Right renal pelvis (tissue), 4 donors: ENCODE measurements at places on chromosomes 1 and 21.
A peak's percentile ranks its signal among the peaks of the same experiment; 100 is the strongest.

- no peak for DNase-seq
These were observed 7.5 kb upstream of the C2CD2 start for GRCh38 chr21:41961282-41961701.

DNA sequence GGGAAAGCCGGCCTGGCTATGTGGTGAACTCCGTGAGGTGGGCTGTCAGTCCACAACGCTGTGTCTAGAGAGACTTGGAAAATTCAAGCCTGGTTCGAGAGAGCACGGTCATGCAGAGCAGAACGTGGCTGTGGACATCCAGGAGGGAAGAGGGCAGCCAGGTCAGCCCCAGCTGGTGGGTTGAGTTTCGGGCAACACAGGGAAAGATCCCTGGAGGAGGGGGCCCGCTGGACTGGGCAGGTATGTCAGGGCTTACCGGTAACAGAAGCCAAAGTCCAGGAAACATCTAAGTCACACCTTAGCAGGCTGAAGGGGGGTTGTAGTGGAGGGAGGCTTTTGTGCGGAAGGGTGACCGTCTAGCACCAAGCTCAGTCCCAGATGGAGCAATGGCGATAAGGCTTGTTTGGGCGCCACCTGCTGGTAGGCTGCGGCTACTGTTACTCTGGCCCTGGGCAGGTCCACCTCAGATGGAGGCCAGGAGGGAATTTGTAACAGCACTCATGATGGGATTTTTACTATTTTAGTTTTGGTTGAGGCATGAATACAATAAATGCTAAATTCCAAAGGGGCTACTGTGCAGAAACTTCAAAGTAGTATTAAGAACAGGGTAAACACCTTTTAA, 143.3 kb upstream of the ZNF644 start:
- DNase-seq = peak; percentile 47

- no peak for DNase-seq
These were observed 17.7 kb downstream of the MTF1 start for GRCh38 chr1:37841652-37842051.

DNA sequence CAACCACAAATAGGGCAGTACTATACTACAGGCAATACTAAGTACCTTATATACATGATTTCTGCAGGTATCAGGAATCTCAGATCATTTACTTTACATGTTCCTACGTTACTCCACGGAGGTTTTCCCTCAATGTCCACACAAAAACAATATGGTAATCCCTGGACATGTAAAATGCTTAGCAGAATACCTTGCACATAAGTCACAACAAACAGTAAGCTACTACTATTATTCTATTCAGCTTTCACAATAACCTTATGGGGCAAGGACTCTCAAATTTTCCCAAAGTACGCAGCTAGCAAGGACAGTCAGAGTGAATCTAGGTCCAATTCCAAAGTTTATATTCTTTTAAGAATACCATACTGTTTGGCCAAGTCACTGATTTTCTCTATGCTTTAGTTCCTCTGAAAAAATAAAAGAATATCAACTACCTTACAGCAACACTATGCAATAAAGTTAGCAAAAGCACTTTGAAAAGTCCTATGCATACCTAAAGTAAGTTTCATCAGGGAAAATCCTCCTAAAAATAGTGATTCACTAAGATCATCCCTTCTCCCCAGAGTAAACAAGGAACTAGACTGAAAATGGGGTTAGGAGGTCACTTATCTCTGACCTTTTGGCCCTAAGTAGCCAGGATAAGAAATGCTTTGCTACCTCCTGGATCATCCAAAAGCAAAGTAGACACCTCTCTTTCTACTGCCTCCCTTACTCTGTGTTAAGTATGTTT, 67.4 kb downstream of the LUZP1 start:
- DNase-seq = no peak

DNA sequence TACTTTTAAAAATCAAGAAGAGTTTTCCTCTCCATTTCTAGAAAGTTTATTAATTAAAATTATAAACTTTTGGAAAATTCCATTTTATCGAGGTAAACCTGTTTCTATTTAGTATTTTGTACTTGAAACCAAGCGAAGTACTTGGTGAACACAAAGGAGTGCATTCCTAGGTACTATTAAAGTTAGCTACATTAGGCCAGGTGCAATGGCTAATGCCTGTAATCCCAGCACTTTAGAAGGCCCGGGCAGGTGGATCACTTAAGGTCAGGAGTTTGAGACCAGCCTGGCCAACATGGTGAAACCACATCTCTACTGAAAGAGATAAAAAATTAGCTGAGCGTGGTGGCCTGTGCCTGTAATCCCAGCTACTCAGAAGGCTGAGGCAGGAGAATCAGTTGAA, 292.2 kb downstream of the NTNG1 start:
- DNase-seq = no peak

DNA sequence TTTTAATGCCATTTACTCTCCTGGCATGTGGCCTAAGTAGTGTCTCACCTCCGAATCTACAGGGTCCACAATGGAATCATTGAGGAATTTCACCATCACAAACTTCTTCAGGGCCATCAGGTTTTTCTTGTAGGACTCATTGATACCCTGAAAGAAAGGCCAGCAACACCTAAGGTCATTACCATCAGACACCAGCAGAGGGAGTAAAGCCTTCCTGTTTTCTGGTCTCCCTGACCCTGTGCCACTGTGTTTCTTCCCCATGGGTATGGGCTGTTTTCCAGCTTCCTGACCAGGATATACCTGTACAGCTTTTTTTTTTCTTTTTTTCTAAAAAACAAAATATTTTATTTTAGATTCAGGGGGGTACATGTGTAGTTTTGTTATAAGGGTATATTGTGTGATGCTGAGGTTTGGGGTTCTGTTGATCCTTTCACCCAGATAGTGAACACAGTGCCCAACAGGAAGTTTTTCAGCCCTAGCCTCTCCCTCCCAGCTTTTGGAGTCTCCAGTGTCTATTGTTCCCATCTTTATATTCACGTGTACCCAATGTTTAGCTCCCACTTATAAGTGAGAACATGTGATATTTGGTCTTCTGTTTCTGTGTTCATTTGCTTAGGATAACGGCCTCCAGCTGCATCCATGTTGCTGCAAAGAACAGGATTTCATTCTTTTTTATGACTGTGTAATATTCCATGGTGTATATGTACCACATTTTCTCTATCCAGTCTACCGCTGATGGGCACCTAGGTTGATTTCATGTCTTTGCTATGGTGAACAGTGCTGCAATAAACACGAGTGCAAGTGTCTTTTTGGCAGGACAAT, 18.3 kb downstream of the PPT1 start:
- peak; percentile 17 for DNase-seq

DNA sequence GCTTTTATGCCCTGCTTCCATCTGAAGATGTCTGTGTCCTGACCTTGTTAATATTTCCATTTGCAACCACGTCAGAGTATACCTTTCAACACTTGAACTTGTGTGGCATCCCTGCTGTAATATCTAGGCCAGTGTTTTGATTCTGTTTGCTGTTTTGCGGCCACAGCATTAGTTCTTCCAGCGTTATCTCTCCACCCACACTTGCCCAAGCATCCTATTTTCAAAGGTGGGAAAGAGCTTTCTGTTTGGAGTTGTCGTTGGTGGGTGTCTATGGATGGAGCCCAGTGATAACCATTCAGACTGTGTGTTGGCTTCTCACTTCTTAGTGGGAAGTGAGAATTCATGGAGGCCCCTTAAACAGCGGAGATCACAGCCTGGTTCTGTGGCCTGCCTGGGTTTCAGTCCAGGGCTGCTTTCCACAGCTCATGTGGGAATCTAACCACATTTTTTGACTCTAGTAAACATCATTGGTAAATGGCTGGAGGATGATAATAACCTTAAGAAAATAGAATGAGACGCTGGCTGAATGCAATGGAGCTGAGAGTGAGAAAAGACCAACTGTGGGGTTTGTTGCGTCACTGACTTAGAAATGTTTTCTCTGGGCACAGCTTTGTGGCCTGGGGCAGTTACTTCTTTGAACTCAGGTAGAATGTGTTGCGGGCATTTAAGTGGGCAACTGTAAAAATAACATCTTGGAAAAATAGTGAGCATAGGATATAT, 7.6 kb downstream of the TENT5C start:
- DNase-seq = no peak

DNA sequence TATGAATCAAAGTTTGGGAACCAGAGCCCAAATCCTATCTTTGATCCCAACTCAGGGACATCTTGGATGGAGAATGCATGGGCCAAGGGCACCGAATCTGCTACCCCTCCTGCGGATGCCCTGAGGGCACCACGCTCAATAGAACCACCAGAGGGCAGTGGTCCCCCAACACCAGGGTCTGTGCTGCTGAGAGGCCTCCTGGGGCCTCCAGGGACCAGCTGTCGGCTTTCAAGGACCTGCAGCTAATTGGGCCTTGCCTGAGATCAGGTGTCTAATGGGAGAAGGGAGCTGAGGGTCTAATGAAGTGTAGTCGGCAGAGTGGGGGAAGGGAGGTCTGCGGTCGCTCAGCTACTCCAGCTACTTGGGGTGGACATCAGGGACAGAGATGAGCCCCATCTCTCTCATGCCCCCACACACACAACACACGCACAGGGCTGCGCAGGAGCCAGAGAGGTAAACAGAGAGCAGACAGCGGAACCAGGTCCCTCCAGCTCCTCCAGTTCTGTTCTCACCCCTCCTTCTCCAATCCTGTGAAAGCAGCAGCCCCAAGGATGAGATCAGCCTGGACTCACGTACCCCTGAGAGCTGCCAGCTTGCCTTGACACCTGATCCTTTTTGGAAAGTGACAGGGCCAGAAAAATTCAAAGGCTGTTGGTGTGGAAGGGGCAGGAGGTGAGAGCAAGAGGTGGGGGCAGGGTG, 34.9 kb upstream of the PPP1R15B start:
- peak; percentile 67 for DNase-seq

- no peak for DNase-seq
These were observed 66.4 kb upstream of the SOD1 start for GRCh38 chr21:31592963-31593560.

- no peak for DNase-seq
These were observed 17.9 kb upstream of the RAP1GAP start for GRCh38 chr1:21687081-21687529.

DNA sequence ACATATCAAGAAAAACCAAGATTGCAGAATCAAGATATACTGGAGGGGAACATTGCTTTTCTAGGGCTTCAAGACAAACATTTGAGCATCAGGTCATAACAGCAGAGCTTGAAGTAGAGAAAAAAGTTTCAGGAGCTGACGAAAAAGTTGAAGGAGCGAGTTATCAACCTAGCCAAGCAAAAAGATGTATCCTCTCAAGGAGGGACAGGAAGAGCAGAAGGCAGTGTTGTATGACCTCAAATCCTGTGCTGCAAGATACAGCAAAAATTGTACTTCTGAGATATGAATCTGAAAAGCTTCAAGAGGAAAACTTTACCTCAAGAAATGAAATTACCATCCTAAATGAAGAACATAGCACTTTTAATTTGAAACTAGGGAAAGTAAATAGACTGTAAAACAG, 153.1 kb downstream of the AK5 start:
- no peak for DNase-seq

DNA sequence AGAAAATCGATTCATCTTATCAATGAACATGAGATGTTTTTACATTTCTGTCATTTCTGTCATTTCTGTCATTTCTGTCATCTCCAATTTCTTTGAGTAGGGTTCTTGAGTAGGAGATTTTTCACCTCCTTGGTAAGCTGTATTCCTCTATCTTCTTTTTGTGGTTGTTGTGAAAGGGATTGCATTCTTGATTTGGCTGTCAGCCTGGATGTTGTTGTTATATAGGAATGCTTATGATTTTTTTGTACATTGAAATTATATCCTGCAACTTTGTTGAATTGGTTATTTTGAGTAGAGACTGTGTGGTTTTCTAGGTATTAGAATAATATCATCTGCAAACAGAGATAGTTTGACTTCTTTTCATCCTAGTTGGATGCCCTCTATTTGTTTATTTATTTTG, 1233.7 kb downstream of the PLA2G4A start:
- no peak for DNase-seq

- DNase-seq = no peak
These were observed 64.8 kb downstream of the SLX9 start for GRCh38 chr21:45004481-45005247.

DNA sequence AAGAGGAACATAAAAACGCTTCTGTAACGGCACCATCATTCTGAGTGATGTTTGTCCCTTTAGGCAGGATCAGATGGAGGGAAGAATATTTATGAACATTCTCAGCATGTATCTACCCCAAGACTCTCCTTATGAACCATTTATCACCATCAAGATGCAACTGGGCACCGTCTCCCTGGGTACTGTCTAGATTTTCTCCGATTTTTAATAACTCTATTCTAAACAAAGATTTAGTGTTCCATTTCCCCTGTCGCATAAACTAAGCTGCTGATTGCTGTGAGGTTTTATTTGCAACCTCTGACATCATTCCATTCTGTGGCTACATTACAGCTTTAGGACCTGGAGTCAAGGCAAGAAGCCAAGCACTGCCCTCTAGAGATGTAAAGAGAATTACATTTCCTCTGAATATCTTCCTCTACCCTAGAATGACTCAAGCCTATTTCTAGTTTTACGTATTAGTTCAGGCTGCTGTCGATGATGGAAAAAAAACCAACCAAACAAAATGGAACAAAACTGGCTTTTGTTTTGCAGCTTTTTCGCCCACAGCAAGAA, 130.1 kb upstream of the MAP1LC3C start:
- no peak for DNase-seq

DNA sequence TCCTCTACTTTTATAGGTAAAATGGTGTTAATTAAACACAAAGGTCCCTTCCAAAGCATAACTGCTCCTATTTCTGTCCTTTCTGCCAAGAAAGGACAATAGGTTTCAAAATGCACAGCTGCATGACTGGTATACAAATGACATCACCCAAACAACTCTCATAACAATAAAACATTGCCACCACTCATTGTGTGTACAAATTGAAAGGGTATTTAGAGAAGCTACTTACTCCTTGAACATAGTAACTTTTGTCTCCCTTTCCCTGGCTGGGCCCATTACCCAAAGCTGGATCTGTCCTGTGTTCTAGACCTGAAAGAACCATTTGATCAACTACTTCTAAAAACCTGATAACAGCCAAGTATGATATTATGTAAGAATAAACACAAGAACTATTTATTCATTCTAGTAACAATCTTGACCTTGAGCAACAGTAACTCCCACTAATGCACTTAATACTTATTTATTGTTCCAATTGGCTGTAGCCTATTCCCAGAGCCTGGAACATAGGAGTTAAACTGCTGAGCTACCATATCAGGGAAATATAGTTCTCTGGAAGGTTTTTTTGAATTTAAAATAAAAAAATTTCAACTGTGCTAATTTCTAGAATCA, 38.2 kb downstream of the TTLL7 start:
- DNase-seq = no peak

DNA sequence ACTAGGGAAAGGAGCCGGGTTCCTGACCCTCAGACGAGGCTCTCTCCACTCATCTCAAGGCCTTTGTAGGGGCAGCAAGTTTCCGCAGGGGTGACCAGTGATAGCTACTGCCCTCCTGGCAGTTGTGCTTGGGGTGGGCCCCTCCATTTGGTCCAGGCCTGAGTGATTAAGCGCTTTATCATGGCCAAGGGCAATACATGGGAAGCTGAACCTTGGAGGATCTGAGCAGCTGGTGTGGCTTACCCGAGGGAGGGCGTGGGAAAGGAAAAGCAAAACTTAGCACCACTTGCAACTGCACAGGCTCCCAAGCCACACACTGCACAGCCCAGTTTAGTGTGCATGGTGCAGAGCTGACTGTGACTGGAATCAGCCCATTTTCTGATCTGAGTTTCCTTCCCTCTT, 47.8 kb downstream of the GADD45A start:
- DNase-seq = no peak

- DNase-seq = no peak
These were observed 780.6 kb downstream of the BRINP3 start for GRCh38 chr1:189697113-189697512.
